Kasumi-1 (cell line): ENCODE measurements at places on chromosomes 11 and 22.

- no peak for DNase-seq
These were observed 55.6 kb downstream of the MPPED1 start for GRCh38 chr22:43467216-43467940.

GRCh38 chr22:29310863-29311339 is 4.5 kb downstream of the GAS2L1 start:
- DNase-seq, result peak; percentile 82

GRCh38 chr11:27234043-27234668 is 128.9 kb downstream of the CCDC34 start:
- DNase-seq, result no peak

DNA sequence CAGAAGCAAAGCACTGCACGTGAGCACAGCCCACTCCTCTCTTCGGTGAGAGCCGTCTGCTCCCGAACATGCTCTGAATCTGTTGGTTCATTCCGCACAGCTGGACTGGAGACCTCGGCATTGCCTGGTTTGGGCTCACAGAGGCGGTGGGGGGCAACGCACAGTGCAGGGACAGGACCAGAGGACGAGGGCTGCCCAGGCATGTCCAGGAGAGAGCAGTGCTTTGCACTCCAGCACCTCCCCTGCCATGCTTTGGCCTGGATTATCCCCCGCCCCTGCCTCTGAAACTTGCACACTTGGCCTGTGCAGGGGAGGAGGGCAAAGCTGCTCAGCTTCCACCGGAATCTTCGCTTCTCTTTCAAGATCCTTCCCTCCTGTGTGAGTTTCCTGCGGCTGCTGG is 536.5 kb downstream of the BRD1 start:
- DNase-seq, result no peak

DNA sequence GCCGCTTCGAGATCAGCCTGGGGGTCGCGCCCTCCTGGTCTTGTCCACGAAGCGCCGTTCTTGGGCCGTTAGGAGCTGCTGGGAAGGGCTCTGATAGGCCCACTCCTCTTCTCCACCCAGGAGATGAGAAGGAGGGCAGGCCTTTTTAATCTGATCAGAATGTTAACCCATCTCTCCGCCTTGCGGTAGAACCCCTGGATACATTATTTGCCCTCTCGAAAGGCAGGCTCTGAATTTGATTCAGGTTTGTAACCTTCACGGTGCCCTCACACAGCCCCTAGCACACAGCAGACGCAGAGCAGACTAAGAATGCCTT is at the start of gene CCDC83:
Gene CCDC83 (plus strand): TSS at position 43 of the 316 bp plus-strand sequence. CDS start 9,741 bp downstream, outside the sequence.
- DNase-seq, result no peak

GRCh38 chr22:37607935-37608476 is 628 bp upstream of the GGA1 start:
- DNase-seq, result no peak

DNA sequence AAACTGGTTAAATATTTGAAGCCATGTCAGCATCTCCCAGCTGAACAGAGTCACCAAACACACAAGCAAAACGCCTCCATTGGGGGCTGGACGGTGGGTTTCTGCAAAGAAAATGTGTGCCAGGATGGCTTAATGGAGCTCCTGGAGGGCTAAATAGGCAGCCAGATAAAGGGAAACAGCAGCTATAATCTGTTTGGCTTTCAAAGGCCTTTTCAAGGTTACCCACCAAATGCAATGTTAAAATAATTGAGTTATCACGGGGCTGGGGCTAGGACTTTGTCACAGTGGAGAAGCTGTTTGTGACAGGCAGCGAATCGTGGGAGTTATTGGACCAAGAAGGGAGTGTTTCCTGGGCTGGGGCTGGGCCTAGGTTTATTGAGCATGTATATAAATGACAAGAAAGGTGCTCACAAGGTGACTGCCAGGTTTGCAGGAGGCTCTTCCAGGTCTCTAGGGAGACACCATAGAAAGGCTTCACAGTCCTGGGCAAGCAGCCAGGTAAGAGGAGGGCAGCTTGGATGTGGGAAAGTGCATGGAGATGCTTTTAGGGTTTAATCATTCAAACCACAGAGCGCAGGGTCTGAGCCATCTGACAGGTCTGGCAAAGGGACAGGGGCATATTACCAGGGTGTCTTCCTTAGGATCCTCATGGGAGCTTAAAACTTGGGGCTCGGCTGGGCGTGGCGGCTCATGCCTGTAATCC is 28.3 kb downstream of the GRIK4 start:
- no peak for DNase-seq

DNA sequence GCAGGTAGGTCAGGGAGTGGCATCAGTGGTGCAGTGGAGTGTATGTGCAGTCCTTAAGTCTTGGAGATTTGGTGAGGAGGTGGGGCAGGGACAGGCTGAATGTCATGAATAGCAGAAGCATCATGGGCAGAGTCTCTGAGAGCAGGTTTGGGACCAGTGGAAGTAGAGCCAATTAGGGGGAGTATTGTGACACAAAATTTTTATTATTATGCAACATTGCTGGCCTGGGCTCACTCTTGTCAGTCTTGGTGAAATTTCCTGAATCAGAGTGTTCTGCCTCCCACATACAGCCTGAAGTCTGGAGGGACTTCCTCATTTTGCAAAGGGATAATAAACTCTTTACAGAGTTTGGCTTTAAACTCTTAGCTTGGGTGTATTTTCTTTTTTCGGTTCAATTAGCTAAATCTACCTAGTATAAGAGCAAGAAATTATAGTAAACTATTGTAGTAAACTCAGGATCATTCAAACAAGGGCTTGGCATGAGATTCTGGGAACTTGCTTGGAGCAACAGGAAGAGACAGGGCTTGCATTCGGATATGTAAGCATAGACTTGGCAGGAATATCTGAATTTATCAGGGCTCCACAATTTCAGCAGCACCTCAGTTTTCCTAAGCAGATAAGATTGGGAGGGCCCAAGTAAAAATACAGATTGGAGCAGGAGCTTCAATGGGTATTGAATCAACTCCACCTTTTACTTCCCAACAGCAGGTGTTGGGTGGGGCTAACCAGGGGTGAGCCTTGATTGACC is 67.7 kb downstream of the FDX1 start:
- DNase-seq, result peak; percentile 94

DNA sequence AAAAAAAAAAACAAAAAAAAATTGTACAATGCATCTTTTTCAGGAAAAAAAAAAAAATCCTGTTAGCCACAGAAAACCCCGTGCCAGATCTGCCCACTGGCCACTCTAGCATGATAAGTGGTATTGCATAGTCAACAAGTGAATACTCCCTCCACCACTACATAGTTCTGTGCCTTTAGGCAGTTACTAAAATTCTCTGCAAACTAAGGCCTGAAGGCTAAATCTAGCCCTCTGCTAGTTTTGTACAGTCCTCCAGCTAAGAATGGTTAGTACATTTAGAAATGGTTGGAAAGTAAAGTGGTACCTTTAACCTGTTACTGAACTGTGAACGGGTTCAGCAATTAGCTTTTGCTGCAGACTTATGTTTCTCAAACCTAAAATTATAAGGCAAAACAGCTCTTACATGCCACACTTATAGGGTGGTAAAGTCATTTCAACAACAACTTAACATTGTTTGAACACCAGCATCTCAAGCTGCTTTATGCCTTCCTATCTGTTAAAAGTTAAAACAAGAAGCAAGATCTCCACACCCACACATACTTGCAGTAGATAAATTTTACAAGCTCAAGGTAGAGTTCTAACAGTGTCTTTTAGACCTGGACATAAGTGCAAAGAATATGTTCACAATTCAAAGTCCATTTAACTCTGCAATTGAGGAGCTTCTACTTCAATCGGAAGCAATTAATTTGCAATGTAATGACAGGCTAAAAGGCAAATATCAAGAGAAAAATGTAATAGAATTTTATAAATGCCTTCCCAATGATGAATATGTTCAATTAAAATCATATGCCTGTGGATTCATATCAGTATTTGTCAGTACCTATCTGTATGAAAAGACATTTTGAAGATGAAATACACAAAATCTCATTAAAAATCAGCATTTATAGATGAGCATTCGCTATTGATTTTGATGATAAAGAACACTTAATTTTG is 7.3 kb downstream of the C11orf71 start:
- no peak for DNase-seq

DNA sequence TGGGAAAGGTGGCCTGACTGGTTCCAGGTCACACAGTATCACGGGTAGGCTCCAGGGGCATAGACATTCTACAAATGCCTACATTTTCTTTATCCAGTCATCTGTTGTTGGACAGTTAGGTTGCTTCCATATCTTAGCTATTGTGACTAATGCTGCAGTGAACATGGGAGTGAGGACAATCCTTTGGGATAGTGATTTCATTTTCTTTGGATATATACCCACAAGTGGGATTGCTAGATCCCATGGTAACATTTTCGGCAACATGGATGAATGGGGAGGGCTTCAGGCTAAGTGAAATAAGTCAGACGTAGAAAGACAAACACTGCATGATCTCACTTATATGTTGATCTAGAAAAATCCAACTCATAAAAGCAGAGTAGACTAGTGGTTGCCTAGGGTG is 744.3 kb downstream of the NTM start:
- DNase-seq, result no peak

GRCh38 chr22:41648432-41648831 is 27.3 kb downstream of the XRCC6 start:
- DNase-seq, result no peak

- no peak for DNase-seq
These were observed 761.4 kb downstream of the KCNA4 start for GRCh38 chr11:29255401-29255800.

DNA sequence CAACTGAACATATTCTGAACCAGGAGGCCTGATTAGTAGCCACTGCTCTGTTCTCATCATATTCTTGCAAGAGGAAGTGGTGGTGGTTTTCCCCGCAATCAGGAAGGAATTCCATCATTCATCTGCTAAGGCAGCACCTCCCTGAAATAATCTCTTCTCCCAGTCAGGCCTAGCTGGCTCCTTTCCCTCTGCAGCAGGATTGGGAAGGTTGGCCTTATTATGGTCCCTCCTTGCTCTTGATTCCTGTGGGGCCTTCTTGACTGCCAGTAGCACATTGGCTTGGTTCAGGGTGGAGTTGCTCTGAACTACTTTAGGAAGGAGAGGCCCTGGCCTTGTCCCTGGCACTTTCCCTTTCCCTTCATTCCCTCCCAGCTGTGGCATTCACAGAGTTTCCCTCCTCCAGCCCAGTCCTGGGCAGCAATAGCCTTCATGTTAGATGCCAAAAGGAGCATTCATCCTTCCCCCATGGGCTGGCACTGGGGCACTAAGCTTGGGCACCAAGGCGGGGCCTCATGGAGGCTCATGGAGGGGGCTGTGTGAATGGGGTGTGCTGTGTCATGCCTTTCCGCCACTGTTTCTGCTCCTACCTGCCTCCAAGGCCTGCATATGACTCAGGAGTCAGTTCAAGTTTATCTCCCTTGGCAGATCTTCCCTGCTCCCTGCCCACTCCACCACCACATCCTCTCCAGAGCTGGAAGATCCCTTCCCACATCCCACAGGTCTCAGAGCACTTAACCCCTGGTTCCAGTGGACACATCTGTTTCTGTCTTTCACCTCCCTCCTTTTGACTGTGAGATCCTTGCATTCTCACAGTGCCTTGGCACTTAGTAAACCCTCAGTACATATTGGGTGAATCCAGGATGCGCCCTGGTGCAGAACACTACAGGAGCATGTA is 27.6 kb upstream of the CD44 start:
- DNase-seq, result peak; percentile 40

DNA sequence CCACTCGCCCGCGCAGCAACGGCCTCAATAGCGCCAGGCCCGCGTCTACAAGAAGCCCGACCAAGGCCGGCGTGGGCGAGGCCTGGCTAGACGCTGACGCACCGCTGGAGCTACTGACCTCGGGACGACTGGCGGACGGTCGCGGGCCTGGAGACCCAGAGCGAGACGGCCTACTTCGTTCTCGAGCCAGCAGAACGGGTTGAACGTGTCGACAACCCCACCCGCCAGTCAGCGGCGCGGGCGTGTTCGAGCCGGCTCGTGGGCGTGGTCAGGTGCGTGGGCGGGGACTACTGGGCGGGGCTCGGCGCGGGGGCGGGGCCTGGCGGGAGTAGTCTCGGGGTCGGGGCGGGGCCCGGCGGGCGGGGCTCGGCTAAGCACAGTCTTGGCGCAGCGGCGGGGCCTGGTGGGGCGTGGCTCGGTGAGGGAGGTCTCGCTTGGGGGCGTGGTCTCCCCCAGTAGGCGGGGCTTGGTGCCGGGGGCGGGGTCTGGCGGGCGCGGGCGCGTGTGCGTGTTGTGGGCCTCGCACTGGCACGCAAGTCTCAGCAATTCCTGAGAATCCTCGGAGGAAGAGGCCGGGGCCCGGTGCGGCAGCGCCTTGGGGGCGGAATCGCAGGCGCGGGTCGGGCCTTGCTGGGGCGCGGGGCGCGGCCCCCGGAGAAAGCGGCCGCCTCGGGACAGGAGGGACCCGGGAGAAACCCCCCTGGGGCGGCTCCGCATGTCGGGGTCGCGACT is at the start of gene RNH1:
Gene RNH1 (minus strand): TSS at position 248 of the 732 bp plus-strand sequence. CDS start 5,080 bp downstream, outside the sequence.
- DNase-seq, result peak; percentile 92

DNA sequence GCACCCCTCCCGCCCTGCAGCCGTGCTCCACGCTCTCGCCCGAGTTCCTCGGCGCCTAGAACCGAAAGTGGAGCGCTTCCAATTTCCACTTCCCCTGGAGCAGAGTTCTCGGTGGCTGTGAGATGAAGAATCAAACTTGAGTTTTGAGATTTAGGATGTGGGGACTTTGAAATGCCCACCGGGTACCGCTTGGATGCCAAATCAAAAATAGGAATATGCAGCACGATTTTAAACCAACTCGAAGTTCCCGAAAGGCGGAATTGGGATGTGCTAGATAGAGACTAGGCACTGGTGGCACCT is 569 bp downstream of the POLA2 start:
- DNase-seq, result peak; percentile 32

DNA sequence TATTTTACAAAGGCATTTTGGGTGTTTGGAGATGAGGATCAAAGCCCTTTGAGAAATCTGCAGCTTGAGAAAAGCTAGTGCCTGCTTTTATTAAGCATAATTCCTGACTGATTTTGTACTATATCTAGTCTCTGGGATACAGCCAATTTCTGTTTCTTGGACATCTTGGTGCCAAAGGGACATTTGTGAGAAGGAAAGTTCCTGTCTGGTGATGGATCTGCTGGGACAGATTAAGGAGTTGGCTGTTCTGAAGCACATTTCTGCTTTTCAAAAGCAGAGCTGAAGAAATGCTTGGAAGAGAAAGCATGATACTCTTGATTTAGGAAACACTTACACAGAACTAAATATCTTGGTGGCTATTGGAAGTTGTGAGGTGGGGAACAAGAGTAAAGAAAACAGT is 254.6 kb upstream of the CCDC90B start:
- no peak for DNase-seq

DNA sequence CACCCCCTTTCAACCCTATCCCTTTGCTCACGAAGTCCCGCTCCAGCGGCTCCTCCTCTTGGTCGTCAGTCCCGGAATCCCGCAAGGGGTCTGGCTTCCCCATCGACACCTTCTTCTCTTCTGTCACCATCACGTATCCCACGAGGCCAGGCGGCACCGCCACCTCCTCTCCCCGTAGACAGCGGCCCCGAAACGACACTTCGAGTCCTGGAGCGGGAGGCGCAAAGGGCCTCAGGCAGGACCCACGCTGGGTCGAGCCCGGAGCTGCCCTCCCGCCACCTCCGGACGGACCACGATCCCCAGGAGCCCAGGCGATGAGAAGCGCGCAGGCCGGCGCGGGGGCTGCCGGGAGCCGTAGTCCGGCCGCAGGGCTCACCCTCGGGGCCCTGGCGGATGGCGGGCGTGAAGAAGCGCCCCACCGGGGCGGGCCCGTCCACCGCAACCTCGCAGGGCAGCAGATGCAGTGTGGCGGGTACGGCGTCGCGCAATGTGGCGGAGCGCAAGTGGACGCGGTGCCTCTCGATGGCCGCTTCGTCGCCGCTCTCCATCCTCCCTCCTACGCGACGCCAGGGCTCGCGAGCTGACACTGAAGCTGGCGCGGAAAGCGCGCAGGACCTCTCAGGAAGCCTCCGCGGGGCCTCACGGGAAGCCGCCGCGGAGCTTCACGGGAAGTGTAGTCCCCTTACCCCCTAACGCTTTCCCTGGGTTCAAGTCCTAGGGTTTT is at the start of gene RNASEH2C:
Gene RNASEH2C (minus strand): TSS at position 588 of the 724 bp plus-strand sequence. CDS start 40 bp downstream, at position 548.
- DNase-seq, result peak; percentile 83

GRCh38 chr11:84855508-84856245 is 771.5 kb downstream of the DLG2 start:
- no peak for DNase-seq
